ENCODE measurements at places on chromosomes 11 and 22. TPM values are rescaled to one million over a fixed set of nuclear protein-coding genes. Genes with fewer than 3 reads are reported as not detected.

DNA sequence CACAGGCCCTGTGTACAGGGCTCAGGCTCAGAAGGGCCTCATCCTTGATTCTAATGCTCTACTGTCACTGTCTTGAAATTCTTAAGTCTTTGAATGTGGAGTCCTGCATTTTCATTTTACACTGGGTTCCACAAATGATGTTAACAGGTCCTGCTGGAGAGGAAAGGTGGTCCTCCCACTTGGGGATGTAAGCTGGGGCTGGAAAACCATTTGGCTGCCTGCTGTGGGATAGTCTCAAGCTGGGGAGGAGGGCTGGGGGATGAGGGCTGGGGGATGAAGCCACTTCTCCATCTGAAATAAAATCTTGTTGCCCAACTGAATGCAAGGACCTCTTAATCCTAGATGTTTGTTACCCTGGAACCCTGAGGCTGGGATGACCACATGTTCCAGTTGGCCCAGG lies 423.0 kb downstream of the TENM4 start:
- no peak for DNase-seq

- DNase-seq = no peak
Observed at GRCh38 chr22:27719036-27719347, 82.6 kb downstream of the MN1 start.

GRCh38 chr11:44615041-44615755 lies 49.7 kb downstream of the CD82 start:
- no peak for DNase-seq

DNA sequence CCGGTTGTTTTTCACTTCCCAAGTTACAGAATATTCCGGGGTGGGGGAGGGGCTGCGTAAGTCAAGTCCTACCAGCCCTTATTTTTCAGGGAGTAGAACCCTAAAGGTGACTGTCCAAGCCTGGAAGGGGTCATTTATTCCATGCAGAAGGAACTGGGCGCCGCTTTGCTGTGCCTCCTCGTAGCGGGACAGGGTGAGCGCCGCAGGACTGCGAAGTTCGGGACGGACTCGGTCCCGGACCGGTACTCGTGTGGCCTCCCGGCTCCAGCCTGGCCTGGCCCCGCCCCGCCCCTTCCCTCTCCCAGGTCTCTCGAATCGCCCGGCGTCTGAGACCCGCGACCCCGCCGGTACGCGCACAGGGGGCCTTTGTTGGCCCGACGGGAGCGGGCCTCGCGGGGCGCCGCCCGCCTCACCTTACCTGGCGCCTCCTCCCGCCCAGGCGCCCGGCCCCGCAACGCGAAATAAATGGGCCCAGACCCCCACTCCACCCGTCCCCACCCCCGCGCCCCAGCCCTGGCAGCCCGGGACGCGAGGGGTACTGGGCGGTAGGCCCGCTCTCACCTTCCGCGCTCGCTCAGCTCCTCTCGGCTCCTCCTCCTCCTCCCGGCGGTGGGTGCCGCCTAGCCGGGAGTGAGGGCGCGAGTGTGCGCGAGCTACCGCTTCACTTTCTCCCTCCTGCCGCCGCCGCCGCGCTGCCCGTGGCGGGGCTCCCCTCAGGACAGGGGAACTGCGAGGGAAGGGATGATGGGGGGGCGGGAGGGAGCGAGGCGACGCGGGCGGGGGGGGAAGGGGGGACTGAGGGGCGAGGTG lies 698 bp downstream of the PAK1 start:
- no peak for DNase-seq

GRCh38 chr11:46143049-46143806 lies 22.0 kb upstream of the PHF21A start:
- no peak for DNase-seq

DNA sequence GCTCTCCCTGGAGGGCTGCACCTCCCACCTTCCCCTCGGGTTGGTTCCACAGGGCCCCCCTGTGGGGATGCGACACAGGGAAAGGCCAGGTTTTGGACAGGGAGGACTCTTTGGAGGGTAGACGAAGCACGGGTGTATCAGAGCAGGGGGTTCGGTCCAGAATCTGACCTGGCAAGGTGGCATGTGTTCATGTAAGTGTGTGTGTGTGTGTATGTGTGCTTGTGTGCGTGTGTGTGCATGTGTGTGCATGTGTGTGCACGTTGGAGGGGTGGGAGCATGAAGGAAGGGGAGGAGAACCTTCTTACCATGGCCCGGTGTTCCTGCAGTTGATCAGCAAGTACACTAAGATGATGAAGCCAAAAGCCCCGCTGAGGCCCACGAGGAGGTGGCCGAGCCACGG lies 14.7 kb downstream of the IL2RB start:
- DNase-seq = no peak

- DNase-seq = no peak
Observed at GRCh38 chr11:89015614-89016013, 50.2 kb downstream of the GRM5 start.

GRCh38 chr11:123062892-123063825 lies 1.2 kb upstream of the HSPA8 start:
- DNase-seq = no peak

- DNase-seq = no peak
Observed at GRCh38 chr11:33001281-33001680, 14.4 kb upstream of the DEPDC7 start.

DNA sequence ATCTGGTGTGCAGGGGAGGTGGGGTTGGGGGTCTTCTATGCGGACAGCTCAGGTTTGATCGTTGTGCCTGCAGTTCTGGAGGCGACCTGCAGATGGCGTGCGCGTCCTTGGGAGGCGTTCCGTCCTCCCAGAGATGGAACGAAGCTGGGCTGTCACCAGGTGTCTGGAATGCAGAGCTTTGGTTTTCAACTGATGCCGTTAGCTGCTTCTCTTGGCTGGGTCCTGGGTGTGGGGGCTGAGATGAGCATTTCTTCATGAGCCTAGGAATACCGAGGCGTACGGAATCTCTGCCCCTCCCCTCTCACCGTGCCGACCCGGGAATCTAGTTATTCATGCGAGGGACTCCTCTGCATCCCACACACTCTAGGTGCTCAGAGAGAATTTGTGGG lies 98.6 kb downstream of the CEP164 start:
- no peak for DNase-seq

- DNase-seq = peak; percentile 76
Observed at GRCh38 chr11:10725114-10725906, 25.7 kb upstream of the CTR9 start.

- no peak for DNase-seq
Observed at GRCh38 chr22:37249986-37250385, 5.9 kb upstream of the RAC2 start.

DNA sequence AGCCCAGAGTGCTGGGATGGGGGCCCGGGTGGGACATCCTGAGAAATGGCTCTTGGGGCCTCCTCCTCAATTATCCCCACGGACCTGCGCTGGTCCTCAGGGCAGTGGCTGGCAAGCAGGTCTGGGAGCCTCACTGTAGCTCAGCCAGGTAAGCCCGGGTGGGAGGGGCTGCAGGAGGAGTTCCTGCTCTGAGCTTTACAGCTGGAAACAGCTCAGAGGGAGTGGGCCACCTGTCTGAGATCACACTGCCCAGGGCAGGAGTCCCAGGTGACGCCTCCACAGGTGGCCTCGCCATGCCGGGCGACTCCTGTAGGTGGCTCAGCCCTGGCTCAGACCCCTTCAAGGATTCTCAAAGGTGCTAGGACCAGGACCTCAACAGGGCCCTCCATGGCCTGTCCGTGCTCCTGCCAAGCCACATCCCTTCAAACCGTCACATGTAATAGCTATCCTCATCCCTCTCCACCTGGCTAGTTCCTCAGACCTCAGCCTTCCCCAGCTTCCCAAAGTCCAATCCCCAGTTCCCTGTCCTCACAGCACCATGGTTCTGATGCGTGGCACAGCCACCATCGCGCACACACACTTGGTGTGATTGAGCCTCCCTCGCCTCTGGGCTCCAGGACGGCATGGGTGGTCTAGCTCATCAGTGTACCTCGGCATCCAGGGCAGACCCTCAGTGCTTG lies 3.6 kb upstream of the TSSK2 start:
- DNase-seq = no peak

- DNase-seq = no peak
Observed at GRCh38 chr11:119091178-119091577, 6.5 kb downstream of the HMBS start.

DNA sequence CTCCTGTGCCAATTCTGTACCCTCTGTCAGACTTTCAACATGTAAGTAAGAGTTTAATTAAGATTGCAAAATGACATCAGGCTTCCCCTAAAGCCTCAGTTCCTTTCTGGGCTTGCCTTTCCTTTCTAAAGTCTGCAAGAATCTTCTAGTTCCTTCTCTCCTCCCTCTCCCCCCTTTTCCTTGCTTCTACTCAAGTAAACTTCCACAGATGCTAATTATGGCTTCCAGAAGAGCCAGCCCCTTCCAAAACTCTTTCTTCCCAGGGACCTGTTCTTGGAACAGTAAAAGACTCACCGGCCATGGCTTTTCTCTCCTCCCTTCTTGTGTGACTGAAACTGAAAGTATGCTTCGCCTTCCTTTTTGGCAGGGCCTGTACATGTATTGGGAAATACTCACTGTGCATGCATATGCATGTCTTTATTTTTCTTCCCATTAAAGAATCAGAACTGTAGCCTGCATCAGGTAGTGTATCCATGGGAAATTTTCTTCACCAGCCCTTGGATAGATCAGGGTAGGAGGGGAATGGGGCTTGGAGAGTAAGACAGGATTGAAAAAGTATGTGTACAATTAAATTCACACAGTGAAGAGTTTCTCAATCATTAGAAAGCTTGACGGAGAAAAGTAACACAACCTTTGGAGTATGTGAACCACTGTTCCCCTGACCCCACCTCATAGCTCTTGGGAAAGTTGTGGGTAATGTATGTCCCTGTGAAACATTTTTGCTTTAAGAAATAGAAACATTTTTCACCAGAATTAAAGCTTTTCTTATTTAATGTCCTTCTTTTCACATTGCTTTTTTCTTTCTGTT lies at the start of gene CASP1:
Gene CASP1 (minus strand): TSS at position 332 of the 808 bp plus-strand sequence. CDS start 31 bp downstream, at position 301.
- DNase-seq = no peak

Gene ELFN2
- 0.96 TPM for total RNA-seq

GRCh38 chr22:36104988-36105387 lies 55.6 kb downstream of the APOL3 start:
- DNase-seq = no peak

GRCh38 chr22:48705159-48705916 lies 1122.3 kb downstream of the BRD1 start:
- no peak for DNase-seq

GRCh38 chr11:70637949-70638583 lies 239.7 kb downstream of the CTTN start:
- DNase-seq = no peak

DNA sequence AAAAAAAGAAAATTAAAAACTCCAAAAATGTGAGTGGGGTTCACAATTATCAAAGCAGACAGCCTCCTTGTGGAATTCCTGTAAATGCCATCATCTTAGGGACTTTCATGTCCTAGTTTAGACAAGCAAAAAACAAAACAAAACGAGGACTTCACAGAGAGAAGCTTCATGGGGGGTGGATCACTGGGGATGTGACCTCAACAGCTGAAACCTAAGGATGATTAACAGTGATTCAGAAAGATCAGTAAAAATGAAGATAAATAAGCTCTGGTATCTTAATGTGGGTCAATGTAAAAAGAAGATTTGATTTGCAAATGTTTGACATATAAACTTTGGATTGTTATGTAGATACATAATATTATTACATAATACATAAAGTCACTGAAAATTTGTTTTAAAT lies 8.1 kb upstream of the OR10W1 start:
- DNase-seq = no peak

Gene SLC25A18
- 0.08 TPM for total RNA-seq

Gene GLB1L2
- 14.8 TPM for total RNA-seq

GRCh38 chr11:16169956-16170847 lies 186.1 kb downstream of the SOX6 start:
- no peak for DNase-seq

- no peak for DNase-seq
Observed at GRCh38 chr11:34665077-34665835, 44.4 kb downstream of the EHF start.

Gene PRG3
- not detected for total RNA-seq

DNA sequence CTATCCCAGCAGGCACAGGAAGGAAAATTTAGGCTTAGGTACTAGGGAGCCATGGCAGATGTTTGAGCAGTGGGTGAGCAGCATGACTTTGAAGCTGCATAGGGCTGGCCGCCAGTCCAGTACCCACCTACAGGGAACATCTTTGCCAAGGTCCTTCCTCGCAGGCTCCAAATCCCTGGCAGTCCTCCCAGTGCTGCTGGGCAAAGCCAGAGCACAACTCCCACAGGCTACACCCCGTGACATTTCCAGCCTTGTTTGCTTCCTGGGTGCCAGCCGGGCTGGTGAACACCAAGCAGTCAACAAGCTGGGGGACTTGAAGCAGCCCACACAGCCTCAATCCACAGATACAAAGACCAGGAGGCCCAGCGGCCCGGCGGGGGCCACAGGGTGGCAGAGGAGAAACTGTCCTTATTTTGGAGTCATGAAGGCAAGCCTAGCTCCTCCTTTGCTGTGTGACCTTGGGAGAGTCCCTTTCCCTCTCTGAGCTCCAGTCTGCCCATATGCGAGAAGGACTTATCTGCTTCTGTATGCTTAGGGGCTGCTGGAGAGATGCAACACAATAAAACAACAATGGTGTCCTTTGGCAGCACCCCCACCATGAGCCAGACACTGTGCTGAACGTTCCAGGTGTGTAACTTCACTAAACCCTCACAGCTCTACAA lies 28.0 kb downstream of the TPST2 start:
- DNase-seq = no peak

GRCh38 chr22:32080904-32081303 lies 37.8 kb downstream of the SLC5A1 start:
- no peak for DNase-seq

- no peak for DNase-seq
Observed at GRCh38 chr11:96045622-96046456, 121.9 kb upstream of the MTMR2 start.

DNA sequence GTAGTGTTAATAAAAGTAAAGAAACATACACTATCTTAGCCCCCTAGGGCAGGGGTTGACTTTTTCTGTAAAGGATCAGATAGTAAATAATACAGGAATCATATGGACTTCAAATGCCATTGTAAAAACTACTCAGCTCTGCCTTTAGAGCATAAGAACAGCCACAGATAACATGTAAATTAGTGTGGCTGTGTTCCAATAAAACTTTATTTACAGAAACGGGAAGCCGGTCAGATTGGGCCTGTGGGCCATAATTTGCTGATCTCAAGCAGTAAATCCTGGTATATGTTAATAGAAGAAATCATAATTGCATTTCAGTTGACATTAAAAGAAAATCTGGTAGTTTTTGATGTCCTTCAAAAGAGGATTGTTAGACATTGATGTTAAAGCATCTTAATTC lies 76.5 kb downstream of the ZC3H12C start:
- DNase-seq = no peak

GRCh38 chr11:63961608-63962412 lies 12.6 kb upstream of the COX8A start:
- no peak for DNase-seq

GRCh38 chr11:126277322-126277721 lies 5.6 kb upstream of the TIRAP start:
- DNase-seq = no peak

Gene TNKS1BP1
- 91.1 TPM for total RNA-seq

Gene VSIG10L2
- total RNA-seq = not detected

Gene FAM227A
- 2.3 TPM for total RNA-seq

DNA sequence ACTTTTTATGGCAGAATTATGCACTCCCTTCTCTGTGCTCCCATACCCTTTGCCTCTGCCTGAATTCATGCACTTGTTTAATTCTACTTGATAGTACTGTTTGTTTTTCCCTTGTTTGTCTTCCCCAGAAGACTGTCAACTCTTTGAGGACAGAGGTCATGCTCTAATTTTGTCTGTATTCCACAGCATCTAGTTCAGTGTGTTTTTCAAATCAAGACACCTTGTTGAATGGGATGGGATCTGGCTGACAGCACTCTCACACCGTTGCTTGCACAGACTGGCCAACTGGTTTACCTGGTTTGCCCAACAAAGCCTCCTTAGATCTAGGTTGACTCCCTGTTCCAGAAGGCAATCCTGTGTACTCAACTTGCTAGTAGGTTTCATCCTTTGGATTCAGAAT lies 121.2 kb upstream of the TIMP3 start:
- no peak for DNase-seq
